SHP77 treated with DMSO at 0.1 percent for 48 hours (cell line): ENCODE measurements at places on chromosomes 7 and 10.

GRCh38 chr10:25481467-25481866, 306.7 kb downstream of the GPR158 start:
- no peak for DNase-seq

DNA sequence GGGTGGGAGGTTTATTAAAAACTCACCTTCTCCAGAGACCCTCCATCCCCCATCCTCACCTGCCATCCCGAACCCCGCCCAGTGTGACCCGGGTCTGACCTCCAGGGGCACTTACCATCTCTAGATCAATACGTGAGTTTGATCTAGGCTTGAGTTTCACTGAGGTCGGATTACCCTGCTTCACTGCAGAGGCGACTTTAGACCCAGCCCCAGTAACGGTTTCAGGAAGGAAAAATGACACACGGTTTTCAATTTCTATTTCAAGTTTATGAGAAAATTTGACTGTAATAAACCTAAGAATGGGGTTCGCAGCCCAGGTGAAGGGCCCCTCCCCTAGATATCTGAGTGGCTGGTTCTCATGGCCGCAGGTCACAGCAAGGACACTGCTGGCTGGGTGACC, 33.1 kb downstream of the RCC1L start:
- DNase-seq: no peak

DNA sequence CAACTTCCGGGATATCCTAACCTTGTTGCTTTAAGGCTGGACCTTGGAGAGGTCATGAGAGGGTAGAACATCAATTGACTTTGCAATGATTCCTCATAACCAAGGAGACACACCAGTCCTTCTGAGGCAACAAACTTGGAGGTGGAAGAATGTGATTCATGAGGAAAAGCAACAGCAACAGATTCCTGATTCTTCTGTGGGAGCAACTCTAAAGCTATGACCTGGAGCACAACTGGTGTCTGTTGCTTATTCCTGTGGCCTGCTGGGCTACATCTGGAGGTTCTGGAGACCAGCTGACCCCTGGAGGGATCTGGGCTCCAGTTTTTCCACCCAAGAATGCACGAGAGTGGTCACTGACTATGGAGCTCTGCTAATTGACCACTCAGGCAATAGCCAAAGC, 116.6 kb downstream of the CREB5 start:
- DNase-seq: no peak

DNA sequence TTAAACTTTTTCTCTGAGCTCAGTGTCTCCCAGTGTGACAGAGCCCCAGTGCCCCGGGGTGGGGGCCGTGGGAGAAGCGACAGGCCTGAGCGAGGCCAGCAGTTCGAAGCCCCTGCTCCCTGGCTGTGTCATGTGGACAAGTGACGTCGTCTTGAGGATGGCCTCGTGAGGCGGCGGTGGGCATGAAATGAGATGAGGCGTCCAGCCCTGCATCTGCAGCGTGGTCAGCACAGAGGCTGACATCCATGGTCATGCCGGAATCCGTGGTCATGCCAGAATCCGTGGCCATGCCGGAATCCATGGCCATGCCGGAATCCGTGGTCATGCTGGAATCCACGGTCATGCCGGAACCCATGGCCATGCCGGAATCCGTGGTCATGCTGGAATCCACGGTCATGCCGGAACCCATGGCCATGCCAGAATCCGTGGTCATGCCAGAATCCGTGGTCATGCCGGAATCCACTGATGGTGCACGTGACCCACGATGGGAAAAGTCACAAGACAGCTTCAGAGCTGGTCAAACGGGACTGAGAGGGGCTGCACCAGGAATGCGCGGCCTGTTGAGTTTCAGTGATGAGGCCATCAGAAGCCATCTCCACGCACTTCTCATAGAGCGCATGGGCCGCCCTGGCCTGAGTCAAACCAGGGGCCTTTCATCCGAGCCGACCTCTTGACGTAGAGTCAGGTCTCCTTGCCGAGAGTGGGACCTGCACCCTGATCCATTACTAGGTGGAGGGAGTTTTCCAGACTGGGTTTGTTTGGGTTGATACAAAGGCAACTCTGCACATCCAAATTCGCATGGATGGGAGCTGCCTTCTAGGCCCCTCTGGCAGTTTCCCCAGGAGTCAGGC, 342.5 kb downstream of the PTPRN2 start:
- no peak for DNase-seq

DNA sequence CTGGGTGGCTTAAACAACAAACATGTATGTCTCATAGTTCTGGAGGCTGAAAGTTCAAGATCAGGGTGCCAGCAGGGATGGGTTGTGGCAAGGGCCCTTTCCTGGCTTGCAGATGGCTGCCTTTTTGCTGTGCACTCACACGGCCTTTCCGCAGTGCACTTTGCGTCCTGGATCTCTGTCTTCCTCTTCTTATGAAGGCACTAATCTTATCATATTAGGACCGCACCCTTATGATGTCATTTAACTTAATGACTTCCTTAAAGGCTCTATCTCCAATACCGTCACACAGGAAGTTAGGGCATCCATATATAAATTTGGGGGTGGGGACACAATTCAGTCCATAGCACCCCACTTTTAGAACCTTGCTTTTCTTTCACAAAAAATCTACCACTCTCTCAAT, 255.2 kb downstream of the SNX13 start:
- no peak for DNase-seq

DNA sequence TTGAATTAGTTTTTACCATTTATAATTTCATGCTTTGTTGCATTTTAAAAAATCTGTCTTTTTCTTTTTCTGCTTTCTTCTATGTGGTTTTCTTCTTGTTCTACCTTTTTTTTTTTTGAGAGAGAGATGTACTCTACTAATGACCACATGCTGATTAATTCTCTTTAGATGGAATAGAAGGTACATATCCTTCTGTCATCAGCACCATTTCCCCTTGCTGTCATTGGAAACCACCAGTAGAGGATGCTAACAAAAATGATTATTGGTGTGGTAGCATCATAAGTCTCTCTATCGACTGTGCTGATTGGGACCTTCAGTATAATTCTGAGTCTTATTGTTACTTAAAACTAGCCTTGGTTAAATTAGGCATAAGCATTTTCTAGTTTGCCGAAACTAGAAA, 3.6 kb downstream of the ZEB1 start:
- no peak for DNase-seq

DNA sequence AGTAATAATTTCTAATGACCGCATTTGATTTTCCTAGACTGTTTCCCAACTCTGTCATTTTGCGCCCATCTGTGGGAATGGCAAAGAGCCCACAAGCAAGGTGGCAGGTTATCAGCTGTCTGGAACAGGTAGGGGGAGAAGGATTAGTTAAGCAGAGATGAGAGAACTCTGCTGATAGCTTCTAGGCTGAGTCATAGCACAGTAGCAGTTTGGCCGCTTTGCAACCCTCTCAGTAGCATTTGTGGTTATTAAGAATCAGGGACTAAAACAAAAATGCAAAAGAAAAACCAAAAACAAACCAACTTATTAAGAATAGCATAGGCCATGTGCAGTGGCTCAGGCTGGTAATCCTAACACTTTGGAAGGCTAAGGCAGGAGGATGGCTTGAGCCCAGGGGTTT, 602.7 kb upstream of the SORCS1 start:
- no peak for DNase-seq

DNA sequence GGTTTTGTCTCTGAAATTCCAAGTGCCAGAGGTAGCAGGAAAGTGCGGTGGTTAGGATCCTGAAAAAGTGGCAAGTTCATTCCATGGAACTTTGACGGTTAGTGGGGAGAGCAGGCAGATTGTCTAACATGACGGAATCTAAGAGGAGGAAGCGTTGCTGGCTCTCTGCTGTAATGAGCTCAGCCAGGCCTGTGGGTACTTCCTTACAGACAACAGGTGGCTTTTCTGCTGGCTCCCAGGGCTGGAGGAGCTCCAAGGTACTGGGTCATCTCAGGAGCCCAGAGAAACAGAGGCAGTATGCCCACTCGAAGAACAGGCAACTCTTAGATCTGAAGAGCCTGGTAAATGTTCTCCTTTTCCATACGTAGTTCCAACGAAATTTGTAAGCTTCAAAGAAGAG, 3.1 kb upstream of the AIFM2 start:
- DNase-seq: no peak

- DNase-seq: peak; percentile 23
These were observed 72.5 kb downstream of the CDK6 start for GRCh38 chr7:92763636-92764423.

DNA sequence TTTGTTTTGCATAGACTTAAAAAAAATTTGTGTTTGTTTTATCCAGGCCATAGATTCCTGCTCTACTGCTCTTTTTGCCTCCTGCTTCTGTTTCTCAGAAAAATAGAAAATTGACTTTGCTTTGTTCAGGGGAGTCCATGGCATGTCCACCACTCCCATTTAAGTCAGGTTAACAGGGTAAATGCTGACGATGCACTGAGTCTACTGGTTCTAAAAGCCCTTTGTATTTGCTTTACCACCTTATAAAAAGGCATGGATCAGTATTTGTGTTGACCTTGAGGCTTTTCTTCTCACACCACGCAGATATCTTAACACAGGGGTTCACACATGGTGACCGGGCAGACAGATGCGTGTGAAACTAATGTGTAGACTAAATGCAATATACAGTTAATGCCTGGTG, 139.5 kb upstream of the RHEB start:
- DNase-seq: no peak

- no peak for DNase-seq
These were observed 23.0 kb downstream of the TOMM7 start for GRCh38 chr7:22799633-22800032.

GRCh38 chr10:84214612-84215235, 10.6 kb downstream of the LRIT2 start:
- no peak for DNase-seq

- DNase-seq: no peak
These were observed 51.5 kb downstream of the ANKMY2 start for GRCh38 chr7:16594061-16594460.

DNA sequence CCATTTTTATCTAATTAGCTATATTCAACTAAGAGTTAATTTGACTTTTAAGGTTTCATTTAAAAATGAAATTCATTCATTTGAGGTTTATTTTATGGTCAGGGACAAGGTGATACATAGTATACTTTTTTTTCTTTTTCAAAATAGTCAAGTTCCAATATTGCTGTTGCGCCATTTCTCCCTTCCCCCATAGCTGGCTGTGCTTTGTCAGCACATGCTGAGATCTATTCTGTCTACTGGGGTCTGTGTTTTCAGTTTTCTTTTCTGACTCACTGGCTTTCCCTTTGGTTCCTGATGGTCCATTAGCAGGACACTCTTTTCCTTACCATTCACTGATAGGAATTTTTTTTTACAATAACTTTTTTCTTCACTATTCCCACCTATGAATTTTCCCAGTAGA, 336.4 kb upstream of the TMEM229A start:
- DNase-seq: no peak

DNA sequence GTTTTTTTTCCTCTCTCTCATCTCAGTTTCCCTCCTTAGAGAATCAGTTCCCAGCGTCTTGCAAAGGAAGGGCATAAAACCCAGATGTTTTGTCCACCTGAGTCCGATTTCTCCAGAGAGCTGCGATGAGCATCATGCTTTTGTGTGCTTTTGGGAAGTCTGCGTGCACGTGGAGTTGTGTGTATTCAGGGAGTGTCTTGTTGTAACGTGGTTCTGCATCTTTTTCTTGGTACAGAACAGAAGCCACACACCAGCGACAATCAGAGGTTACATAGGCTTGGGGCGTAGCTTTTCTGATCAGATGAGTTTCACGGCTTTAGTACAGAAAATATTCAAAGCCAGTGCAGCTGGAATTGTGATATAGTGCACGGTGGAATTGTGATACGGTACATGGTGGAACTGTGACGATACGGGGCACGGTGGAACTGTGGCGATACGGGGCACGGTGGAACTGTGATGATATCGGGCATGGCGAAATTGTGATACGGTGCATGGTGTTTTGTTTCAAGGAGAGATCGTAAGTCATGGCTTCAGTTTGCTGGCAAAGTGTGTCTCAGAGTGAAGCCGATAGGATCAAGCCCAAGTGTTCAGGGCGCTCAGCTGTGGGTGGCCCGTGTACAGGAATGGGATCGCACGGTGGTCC, 32.8 kb downstream of the FOXK1 start:
- DNase-seq: no peak

GRCh38 chr7:31776616-31777015, 89.6 kb downstream of the PPP1R17 start:
- no peak for DNase-seq

- DNase-seq: peak; percentile 22
These were observed 68.5 kb upstream of the BMPER start for GRCh38 chr7:33836797-33837355.

DNA sequence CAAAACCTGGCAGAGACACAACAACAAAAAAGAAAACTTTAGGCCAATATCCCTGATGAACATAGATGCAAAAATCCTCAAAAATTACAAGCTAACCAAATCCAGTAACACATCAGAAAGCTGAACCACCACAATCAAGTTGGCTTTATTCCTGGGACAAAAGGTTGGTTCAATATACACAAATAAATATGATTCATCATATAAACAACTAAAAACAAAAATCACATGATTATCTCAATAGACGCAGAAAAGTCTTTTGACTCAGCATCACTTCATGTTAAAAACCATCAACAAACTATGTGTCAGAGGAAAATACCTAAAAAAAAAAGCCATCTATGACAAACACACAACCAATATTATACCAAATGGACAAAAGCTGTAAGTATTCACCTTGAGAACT, 283.5 kb downstream of the THSD7A start:
- no peak for DNase-seq

DNA sequence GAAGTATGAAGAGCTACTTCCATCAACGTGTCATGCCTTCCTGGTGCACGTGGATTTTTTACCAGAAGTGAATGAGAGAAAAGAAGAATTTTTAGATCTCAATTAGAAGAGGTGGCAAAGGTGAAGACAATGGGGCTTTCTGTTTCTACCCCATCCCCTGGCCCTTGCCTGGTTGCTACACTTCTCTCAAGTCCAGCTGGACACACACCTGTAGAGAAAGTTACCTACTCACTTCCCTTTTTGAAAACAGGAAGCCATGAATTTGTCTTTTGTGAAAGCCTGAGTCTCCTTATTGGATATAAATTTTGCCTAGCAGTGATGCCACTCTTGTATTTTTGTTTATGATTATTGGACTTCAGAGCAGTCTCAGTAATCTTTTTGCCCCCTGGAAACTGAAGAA, 142.9 kb upstream of the AKR1E2 start:
- DNase-seq: no peak

- DNase-seq: no peak
These were observed 12.1 kb downstream of the HKDC1 start for GRCh38 chr10:69232252-69232651.

DNA sequence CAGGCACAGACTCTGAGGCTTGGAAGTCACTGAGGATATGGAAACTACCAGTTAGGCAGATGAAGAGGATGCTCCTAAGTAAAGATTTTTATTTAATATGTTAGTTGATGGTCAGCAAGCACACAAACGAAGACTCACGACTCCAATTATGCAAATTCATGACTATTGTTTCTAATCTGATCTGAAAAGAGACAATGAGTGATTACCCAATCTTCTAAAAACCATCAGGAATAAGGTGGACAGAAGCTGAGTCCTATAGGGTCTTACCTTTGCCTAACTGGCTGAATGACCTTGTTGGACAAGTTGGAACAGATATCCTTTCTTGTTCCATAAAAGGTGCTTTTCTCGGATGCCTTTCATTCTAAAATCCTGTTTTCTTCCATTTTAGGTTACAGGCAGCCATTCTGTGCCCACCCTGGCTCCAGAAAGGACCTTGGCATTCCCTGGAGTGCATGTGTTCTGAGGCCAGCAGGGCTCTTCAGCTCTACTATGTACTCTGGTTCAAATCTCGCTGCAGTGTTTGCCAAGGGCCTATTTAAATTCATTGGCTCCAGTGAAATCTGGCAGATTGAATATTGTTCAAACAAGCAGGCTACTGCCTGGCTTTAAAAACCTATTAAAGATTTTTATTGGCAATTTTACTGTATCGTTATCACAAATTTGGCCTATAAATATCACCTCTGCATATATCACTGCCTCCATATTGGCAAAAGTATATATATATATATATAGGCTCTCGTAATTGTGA, 77.5 kb downstream of the SLC25A13 start:
- DNase-seq: no peak
